ENCODE measurements at places on chromosomes 6 and 20.

GRCh38 chr6:30618270-30618797, 694 bp downstream of the MRPS18B start:
- no peak for DNase-seq

DNA sequence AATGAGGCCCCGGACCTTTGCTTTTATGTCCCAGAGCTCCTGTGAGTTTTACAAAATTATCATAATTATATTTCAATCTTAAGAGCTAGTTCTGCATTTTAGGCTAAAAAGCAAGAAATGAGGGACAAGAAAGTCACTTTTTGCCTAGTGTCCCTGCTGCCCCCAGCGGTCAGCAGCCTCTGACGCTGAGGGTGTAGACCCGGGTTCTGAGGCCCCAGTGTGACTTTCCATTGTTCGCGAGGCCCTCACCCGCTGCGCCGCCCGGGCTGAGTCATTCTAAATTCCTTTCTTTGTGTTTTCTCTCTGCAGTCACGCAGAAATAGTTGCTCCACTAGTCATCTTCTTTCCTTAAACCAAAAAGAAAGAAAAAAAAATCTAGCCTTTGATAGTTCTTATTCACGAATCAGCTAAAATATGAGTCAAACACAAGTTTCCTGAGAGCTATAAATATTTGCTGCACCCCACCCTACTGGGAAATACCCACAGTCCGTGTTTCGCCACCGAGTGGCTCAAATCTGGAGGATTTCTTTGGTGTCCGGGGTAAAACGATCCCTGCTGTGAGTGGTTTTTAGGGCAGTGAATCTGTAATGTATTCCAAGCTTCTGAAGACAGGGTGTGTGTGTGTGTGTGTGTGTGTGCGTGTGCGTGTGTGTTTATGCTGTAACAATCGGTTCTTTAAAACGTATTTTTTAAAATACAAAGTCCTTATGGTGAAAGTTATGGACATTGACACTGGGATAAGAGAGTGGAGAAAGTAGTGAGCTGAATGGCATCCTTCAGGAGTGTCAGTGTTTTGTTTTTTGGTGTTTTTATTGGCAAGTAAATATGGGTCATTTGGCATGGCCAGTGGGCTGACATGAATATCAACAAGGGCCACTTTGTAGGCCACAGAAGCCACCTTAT, 59.7 kb upstream of the EEF1A1 start:
- no peak for DNase-seq

DNA sequence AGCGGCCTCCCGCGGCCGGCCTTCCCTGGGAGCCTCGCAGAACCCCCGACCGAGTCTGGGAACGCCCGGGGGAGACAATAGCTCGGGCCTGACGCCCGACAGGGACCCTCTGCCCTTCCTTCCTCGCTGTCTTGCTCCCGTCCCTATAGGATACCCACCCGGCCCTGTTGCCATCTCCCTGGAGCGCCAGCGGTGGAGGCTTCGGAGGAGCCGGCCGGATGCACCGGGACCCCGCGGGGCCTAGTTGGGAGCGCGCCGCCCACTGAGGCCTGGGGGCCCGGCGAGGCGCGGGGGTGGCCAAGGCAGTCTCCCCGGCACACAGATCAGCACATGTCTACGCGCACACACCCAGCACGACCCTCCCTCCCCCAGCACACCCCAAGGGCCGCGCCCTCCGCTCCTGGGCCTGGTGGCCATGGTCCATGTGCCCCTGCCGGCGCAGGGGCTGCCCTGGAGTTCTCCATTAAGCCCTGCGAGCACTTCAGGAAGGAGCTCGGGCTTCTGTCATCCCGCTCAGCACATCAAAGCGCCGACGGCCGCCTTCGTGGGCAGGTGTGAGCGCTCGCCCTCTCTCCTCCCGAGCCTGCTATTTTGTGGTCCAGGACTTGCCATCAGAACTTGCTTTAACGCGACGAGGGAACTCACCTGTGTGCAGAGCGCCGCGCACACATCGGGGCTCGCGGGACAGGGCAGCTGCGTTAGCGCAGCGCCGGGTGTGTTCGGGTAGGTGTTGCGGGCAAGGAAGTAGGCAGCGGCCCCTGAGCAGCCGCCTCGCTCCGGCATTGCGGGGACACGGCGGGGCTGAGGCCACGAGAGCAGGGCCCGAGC, 3.7 kb downstream of the FOXF2 start:
- DNase-seq, result no peak

- DNase-seq, result no peak
Observed at GRCh38 chr6:93566285-93566684, 146.9 kb upstream of the EPHA7 start.

GRCh38 chr6:49519660-49520059, 19.9 kb downstream of the GLYATL3 start:
- no peak for DNase-seq

GRCh38 chr20:15185913-15186312, 848.5 kb upstream of the FLRT3 start:
- no peak for DNase-seq

DNA sequence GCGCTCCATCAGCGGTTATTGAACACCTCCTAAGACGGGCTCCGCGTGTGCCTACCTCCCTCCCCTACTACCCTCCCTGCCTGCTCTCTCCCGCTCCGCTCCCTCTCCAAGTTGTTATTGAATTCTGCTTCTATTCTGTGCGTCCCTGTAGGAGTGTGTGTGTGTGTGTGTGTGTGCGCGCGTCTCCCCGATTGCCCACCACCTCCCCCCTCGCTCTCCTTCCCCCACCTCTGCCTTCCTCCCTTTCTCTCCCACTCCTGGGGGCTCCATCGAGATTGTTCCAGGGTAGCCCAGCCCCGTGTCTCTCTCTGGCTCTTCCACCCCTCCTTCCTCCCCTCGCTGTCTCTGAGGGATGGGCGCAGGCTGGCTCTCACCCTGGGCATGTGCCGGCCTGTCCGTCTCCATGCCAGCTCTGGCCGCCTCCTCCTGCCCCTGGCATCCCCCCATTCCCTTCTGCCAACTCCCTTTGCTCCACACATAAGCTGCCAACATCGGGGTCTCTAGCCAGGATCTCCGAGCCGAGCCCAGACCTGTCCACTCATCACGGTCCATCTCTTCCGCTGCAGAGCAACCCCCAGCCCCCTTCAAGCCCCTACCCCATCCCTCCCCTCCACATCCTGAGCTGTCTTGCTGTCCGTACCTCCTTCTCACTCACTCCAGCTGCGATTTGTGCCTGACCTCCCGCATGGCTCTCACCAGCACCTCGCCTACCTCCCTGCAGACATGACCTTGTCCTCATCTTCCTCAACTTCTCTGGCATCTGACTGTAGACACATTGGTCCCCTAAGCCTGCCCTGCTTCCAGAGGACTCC, 68.5 kb downstream of the SRC start:
- DNase-seq, result no peak

GRCh38 chr6:14118091-14118439, 493 bp downstream of the CD83 start:
- no peak for DNase-seq

DNA sequence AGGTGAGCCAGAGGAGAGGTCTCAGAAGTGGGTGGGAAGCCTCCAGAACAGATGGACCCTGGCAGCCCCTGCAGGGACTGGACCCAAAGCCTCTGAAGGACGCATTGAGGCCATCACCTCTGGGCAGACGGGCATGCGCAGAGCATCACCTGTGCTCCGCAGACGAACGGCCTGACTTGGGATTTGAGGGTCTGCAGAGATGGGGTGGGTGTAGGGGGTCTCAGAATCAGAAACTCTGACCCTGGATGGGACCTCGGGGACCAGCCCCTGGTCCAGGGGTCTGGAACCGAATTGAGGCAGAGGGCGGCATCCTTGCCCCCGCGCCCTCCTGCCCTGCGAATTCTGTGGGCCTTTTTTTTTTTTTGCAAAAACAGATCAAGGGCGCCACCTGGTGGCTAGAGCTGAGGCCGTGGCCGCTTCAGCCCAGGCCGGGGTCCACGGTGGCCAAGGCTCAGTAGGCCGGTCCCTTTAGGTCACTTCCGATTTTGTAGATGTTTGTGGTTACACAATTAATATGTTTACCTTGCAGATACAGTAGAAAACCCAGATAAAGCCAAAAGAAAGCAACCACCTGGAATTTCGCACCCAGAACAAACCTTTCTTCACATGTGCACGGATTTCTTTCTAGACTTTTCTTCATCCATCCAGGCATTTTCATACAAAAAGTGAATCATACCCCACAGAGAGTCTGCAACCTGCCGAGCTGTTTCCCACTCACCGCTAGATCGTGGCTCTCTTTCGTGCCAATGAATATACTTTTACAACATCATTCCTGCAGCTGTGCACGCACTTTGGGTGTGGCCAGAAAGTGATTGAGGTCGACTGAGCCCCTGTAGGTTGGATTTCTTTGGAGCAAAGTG, 25.9 kb downstream of the ZBP1 start:
- DNase-seq, result peak; percentile 40

GRCh38 chr6:140059947-140060346, 685.5 kb upstream of the CITED2 start:
- no peak for DNase-seq

GRCh38 chr6:167470101-167470835, 145.4 kb downstream of the TTLL2 start:
- DNase-seq, result no peak

All from effector CD8-positive, alpha-beta T cell (primary cell).